GOT3 (cell line): ENCODE measurements at places on chromosomes 11 and 22.

DNA sequence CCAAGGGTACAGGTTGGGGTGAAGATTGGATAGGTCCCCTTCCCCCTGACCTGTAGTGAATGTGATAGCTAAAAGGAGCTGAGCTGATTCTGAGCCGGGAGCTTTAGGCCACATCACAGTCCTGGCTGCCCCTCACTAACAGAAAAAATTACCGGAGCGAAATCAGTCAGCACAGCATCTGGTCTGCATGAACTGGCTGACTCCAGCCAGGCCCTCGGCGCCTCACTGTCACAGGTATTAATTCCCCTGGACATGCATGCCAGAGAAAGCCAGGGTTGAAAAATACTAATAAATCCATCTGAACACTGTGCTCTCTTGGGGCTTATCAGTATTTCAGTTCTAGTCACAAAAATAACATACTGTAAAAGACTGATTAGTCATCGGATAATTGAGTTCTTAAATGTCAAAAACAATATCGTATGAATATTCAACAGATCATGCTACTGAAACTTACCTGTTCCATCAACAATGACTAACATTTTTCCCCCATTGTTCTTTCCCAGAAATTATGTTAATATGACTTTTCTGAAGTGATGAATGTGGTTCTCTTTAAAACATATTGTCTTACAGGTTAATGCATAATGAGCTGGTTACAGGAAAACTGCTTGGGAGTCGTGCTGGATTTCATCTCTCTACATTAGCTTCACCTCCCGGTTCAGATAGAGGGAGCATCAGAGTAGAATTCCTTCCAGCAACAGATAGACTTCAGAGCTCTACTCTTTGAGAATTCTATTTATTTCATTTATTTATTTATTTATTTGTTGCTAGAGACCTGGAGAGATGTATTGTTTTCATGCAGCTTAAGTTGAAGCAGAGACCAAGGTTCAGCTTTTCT lies 387.7 kb downstream of the NXPE2 start:
- no peak for DNase-seq

- no peak for DNase-seq
These were observed at the start of gene MRGPRD for GRCh38 chr11:68980776-68981065. Gene MRGPRD, minus strand, starts transcription at chr11:68980986. Its CDS starts 0 bp downstream, at chr11:68980986.

DNA sequence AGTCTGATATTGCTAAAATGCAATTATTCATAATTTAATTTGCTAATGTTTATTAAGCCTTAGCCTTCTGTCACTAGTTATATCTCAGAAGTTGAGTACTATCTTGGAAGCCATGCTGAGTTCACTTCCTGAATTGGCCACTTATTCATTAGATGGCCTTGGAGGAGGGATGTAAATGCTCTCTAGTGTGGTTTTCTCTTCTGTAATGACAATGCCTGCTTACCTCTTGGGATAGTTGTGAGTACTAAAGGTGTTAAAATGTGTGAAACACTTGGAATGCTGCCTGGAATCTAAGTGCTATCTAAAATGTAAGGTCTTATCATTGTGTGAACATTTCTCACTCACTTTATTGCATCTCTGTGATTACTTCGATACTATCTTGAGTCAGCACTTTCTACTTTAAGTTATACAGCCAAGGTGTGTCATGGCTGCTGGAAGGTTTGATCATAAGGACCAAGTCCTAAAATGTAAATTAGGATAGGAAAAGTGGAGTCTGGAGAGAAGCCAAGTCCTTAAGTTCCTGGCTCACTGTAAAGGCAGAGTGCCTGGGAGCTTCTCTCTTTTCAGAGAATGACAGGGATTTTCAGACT lies 12.4 kb downstream of the GLYATL2 start:
- DNase-seq, result no peak

- no peak for DNase-seq
These were observed 21.9 kb downstream of the IGSF9B start for GRCh38 chr11:133934599-133935550.

- no peak for DNase-seq
These were observed 37.9 kb downstream of the SCUBE2 start for GRCh38 chr11:9053316-9054035.

GRCh38 chr11:131391176-131391575 lies 20.8 kb downstream of the NTM start:
- no peak for DNase-seq

DNA sequence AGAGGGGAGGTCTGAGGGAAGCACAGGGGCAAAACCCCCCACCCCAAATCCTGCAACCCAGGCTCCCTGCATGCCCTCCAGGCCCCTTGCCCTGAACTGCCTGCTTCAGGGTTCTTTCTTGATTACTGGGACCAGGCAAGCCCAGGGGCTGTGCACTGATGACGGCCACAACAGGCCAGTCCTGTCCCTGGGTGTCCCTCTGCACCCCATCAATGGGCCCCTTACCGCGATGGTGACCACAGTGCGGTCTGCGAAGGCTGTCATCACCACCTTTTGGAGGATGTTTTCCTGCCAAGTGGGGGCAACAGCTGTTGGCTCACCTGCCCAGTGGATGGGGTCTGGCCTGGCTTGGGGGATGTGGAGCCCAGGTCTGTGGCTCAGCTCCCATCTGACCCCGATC lies 5.0 kb upstream of the KCNJ11 start:
- no peak for DNase-seq

DNA sequence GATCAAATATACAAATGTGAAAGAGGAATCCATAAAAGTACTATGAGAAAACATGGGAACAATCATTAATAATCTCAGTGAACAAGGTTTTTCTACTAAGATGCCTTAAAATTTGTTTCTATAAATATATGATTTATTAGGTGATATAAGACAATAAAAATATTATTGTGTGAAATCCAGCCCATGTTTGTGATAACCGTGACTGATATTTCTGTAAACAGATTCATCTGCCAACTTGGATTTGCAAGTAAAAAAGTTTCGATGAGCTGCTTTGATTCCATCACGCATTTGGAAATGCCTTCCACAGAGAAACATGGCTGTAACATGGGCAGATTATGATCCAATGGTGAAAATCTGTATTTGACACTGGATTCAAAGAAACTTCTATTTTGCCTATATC lies 157.8 kb downstream of the NXPE2 start:
- DNase-seq, result no peak

GRCh38 chr22:30244641-30245040 lies 1.9 kb downstream of the LIF start:
- DNase-seq, result no peak

DNA sequence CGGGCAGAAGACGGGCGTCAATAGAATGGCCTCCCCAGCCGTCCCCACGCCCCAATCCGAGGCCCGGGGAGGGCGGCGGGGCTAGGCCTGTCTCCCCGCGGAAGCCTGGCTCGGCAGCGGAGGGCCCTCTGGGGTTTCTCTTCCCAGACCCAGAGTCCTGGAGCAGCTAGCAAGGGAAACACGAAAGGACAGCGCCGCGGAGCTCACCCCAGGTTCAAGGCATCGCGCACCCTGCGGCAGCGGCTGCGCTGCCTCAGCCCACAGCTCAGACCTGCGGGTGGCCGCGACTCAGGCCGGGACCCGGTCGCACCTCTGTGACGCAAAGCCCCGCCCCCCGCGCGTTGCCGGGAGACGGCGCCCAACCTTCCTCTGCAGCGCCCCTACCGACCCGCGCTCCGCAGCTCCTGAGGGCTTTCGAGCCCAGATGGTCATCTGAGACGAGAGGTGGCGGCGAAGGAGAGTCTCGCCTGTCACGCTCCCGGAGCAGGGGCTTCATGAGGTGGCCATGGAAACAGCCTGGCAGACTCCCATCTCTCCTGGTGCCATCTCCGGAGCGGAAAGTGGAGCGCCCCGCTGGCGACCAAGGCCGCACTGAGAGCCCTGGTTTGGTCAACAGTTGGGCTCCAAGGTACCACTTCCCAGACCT lies at the start of gene RNF141:
Gene RNF141, minus strand, starts transcription at position 273 of the 646 bp plus-strand sequence. CDS start 7,029 bp downstream, outside the sequence.
- DNase-seq, result peak; percentile 83

DNA sequence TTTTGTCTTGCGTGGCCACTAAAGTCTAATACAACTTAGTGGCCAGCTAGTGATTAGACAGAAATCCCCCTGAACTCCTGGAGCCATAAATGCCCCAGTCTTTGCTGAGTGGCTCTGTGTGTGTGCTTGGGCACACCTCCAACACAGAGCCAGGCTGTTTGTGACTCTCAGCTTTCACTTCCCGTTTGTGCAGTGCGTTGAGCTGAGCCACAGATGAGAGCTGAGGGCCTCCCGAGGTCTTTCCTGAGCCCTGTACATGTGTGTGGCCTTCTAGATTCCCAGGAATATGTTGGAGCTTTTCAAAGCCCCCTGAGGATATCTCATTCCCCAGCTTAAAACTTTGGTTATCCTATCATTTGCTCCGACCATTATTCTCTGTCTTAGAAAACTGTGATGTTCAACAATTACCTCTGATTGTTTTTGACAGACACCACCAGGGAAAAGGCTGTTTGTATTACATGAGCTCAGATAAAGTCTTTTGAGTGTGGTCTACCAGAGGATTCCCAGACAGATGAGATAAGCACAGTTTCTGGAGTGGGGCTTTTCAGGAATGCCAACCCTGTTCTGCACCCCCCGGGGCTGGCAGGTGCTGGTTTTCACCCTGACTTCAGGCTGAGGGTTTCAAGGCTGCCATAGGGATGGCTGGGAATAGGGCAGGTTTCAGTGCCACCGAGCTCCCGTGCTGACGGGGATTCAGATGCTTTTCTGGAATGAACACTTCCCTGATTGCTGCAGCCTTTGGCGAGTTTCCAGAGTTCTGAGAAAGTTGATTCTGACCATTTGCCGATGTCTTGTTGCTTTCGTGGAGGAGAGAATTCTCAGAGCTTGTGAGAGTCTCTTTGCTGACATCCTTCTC lies 23.8 kb downstream of the IGHMBP2 start:
- DNase-seq, result no peak

GRCh38 chr11:10398525-10398924 lies 56.5 kb upstream of the AMPD3 start:
- no peak for DNase-seq

- DNase-seq, result peak; percentile 51
These were observed at the start of the genes RIBC2 and SMC1B for GRCh38 chr22:45413368-45414211. Gene RIBC2, plus strand, starts transcription at chr22:45413693. Its CDS starts 194 bp downstream, at chr22:45413887. Gene SMC1B, minus strand, starts transcription at chr22:45413599. Its CDS starts 32 bp downstream, at chr22:45413567.

GRCh38 chr22:20283674-20284066 lies 15.6 kb upstream of the RTN4R start:
- DNase-seq, result no peak

GRCh38 chr11:47259232-47259977 lies 1.6 kb downstream of the NR1H3 start:
- DNase-seq, result no peak

- no peak for DNase-seq
These were observed 137.7 kb upstream of the DDI1 start for GRCh38 chr11:103898577-103899336.

DNA sequence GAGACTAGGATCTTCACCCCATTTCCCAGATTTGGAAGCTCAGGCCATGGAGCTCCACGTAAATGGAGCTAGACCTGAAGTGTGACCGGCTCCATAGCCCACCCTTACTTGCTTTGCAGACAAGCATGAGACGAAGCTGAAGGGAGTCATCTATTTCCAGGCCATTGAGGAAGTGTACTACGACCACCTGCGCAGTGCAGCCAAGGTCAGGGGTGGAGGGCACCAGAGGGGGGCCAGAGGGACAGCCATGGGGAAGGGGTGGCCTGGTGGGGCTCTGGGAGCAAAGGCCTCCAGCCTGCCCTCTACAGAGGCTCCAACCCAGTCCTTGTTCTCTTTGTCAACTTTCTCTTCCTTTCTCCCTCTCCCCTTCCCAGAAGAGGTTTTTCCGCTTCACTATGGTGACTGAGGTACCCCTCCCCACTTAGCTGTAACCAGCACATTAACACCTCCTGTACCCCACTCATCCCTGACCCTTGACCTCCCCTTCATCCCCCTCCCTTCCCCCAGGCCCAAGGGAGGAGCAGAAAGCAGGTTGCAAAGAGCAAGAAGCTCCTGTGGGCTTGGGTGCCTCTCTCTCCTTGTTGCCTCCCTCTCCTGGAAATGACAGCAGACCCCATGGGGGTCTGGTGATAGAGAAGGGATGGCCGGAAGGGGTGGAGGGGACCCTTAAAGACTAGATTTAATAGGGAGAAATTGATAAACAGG lies 23.8 kb downstream of the TREH start:
- no peak for DNase-seq

- no peak for DNase-seq
These were observed 241.6 kb downstream of the SWAP70 start for GRCh38 chr11:9905501-9905951.

GRCh38 chr11:131311776-131312514 lies 58.5 kb upstream of the NTM start:
- no peak for DNase-seq

GRCh38 chr11:116969694-116970093 lies 128.5 kb downstream of the SIK3 start:
- DNase-seq, result no peak

DNA sequence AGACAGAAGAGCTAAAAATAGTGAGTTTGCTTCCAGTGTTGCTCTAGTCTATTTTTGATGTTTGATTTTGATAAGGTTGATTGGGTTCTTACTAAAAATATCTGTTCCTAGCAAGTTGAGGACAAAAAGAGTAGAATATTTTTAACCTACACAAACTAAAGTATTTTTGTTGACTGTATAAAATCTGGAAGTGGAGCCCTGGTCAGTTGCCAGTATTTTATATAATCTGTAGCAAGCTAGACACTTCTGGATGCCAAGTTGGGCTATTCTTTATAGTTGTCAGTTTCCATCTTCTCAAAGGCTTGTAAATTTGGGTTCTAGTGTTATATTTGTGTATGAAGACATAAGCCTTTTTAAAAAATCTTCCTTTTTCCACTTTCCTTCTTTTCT lies 56.7 kb downstream of the HSD17B12 start:
- DNase-seq, result no peak

DNA sequence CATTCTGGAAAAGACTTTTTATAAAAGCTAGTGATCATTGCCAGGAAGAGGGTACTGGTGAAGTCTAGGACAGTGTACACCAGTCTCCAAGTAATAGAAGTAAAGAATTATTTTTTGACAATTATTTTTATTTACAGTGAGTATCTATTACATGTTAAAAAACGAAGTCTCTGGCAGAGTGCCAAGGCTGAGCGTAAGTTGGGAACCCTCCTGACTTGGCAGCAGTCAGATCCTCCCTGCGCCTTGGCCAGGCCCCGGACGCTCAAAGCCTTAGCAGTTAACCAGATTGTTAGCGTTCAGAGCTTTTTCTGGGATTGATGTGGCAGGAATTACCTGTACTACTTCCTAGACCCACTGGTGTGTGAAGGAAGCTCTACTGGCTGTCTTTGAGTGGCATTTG lies 38.1 kb upstream of the CTTN start:
- no peak for DNase-seq

GRCh38 chr22:36010090-36010489 lies 18.5 kb downstream of the RBFOX2 start:
- no peak for DNase-seq

- no peak for DNase-seq
These were observed 29.5 kb upstream of the TESMIN start for GRCh38 chr11:68780829-68781228.

- no peak for DNase-seq
These were observed 40.5 kb upstream of the TPBGL start for GRCh38 chr11:75200051-75200450.

DNA sequence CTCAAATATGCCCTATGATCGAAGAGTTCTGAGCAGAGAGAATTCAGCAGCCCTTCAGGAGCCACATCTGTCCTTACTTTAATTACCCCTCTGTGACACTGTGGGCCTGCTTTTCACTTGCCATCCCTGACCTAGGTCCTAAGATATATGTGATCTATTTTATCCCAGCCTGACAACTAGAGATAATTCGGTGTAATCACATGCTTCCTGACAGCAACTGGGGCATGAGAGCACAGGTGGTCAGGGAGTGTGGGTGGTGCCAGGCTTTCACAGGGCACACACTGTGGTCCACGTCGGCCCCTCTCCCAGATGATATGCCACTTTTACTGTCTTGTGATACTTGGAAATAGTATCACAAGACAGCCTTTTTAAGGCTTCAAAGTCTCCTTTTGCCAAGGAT lies 3.9 kb downstream of the TUBA8 start:
- DNase-seq, result no peak
